ENCODE measurements at places on chromosomes 1 and 21.

- peak; percentile 45 for DNase-seq
These were observed at the start of gene ARL8A for GRCh38 chr1:202144402-202145067. Gene ARL8A, minus strand, starts transcription at chr1:202144737. Its CDS starts 165 bp downstream, at chr1:202144572.

DNA sequence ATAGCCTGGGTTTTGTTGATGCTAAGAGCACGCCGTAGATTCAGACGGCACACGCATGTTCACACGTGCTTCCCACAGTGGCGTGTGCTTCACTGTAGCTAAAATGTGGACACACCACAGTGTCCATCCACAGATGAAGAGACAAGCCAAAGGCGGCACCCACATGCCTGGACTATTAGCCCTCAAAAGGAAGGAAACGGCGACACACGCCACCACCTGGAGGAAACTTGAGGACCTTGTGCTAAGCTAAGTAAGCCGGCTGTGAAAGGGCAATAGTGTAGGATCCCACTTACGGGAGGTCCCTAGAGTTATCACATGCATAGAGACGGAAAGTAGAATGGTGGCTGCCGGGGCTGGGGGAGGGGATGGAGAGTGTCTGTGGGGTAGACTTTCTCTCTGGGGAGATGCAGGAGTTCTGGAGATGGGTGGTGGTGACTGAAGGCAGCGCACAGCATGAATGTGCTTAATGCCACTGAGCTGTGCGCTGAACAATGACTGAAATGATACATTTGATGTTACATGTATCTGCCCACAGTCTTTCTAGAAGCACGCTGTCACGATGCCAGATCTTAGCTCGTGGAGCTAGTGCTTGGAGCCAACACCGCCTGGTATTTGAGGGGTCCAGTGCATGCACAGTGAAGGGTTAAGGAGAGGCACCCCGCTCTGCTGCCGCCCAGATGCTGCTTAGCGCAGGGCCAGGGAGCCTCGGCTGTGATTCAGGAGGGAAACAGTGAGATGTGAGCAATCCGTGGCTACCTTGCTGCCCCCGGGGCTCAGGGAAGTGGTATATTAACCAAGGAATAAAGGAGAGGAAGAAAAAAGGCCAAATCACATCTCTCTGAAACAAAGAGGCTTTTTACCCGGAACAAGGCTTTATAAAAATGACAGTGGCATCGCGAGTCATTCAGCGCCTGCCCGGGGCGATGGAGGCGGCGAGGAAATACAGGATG lies 103.7 kb downstream of the PRDM16 start:
- no peak for DNase-seq

DNA sequence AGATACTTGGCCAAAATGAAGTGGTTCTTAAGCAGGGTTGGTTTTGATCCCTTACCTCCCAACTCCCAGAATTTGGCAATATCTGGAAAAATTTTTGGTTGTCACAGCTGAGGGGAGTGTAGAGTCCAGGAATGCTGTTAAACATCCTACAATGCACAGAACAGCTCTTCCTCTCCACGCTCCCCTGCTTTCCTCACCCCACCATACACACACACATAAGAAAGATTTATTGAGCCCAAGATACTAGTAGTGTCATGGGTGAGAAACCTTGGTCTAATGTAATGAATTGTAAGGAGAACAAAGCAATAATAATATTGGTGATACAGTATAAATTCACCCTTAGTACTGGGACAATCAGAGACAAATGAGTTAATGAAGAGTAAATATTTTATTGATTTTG lies 47.8 kb downstream of the ASB17 start:
- no peak for DNase-seq

DNA sequence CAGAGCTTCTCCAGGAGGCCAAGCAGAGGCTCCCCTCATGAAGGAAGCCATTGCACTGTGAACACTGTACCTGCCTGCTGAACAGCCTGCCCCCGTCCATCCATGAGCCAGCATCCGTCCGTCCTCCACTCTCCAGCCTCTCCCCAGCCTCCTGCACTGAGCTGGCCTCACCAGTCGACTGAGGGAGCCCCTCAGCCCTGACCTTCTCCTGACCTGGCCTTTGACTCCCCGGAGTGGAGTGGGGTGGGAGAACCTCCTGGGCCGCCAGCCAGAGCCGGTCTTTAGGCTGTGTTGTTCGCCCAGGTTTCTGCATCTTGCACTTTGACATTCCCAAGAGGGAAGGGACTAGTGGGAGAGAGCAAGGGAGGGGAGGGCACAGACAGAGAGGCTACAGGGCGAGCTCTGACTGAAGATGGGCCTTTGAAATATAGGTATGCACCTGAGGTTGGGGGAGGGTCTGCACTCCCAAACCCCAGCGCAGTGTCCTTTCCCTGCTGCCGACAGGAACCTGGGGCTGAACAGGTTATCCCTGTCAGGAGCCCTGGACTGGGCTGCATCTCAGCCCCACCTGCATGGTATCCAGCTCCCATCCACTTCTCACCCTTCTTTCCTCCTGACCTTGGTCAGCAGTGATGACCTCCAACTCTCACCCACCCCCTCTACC lies 19.1 kb downstream of the CSF1 start:
- no peak for DNase-seq

GRCh38 chr1:182147136-182147820 lies 85.8 kb upstream of the ZNF648 start:
- DNase-seq, result no peak

DNA sequence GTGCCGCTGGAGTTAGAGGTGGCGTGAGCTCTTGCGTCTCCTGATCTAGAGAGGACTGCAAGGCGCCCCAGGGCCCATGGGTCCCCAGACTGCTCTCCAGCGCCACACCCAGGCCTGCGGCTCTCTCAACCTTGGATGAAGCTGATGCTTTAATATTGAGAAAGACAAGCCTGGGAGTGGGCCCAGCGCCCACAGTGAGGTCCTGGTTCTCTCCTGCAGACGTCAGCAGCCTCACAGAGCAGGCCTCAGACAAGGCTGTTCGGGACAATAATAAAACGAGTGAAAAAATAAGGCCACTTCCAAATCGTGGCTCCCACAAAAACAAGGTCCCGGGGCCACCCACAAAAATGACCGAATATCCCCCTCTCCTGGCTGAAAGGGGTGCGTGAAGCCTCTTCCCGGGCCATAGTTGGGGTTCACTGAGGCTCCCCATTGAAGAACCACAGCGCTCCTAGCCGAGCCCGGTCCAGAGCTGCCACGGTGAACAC lies 6.0 kb upstream of the DNMT3L start:
- DNase-seq, result no peak

GRCh38 chr1:201391651-201392511 lies 7.2 kb downstream of the LAD1 start:
- no peak for DNase-seq

- no peak for DNase-seq
These were observed 132.9 kb downstream of the LRRIQ3 start for GRCh38 chr1:74065081-74065480.

GRCh38 chr1:224632921-224633321 lies 16.8 kb downstream of the CNIH3 start:
- peak; percentile 49 for DNase-seq

GRCh38 chr1:111735321-111735720 lies 3.9 kb downstream of the INKA2 start:
- no peak for DNase-seq

- no peak for DNase-seq
These were observed 42.7 kb upstream of the GJB5 start for GRCh38 chr1:34712007-34712688.

DNA sequence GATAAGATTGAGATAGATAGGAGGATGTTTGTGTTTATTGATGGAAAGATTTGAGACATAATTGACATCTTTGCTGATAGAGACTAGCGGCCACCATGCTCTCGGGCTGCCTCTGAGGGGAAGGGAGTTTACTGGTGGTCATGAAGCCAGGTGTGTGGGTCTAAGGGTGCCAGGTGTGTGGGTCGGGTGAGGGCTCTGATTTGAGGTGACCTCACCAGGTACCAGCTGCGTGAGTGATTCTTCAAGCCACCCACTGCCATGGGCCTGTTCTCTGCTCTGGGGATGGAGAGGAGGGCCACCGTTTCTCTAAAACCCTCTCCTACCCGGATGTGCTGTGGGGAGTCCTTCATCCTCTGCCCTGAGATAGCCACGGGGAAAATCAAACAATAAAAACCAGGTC lies 3.2 kb downstream of the UBASH3A start:
- DNase-seq, result no peak

- no peak for DNase-seq
These were observed 15.9 kb downstream of the RAP1A start for GRCh38 chr1:111635324-111636009.

GRCh38 chr1:84086189-84086588 lies 57.9 kb upstream of the PRKACB start:
- no peak for DNase-seq

- peak; percentile 26 for DNase-seq
These were observed 134.8 kb downstream of the AKT3 start for GRCh38 chr1:243715285-243715684.

- DNase-seq, result peak; percentile 66
These were observed 10.9 kb upstream of the IFI16 start for GRCh38 chr1:158998781-158999161.
